ENCODE measurements at places on chromosomes 3 and 15.

- no peak for DNase-seq
Observed at GRCh38 chr3:64885055-64885454, 197.3 kb upstream of the ADAMTS9 start.

- no peak for DNase-seq
Observed at GRCh38 chr15:83285284-83285978, 967 bp upstream of the BNC1 start.

- DNase-seq, result no peak
Observed at GRCh38 chr15:81751816-81752545, 293.8 kb downstream of the MEX3B start.

DNA sequence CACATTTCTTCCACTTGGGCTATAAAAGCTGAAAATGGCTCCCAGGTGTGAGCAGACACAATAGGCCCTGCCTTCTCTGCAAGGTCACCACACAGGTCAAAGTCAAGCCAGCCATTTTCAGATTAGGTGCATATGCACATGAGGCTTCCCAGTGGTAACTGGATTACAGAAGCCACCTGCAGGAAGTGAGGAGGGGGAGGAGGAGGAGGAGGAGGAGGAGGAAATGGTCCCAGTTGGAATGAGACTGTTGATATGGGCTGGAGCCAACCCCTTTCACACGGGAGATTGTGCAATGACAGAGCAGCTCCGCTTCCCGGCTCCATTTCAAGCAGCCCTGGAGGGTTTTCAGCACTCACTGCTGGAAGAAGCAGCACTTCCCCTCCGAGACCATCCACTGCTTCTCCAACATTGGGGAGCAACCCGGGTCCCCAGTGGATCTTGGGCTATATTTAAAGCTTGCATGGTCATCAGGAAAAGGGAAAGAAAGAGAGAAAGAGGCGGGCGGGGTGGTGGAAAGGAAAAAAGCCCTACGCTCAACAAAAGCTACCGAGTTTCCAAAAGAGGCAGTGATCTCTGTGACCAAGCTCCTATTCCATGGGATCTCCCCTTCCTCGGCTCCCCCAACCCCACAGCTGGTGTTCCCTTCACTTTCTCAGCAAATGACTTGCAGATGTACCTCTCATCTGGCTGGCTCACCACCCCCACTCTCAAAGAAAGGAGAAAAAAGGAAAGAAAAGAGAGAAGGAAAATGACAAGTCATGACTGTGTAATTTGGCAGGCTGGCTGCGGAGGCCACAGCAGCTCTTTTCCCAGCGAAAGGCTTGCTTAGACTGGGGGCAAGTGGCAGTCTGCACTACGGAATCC is 58.3 kb downstream of the LRIG1 start:
- DNase-seq, result peak; percentile 19

- no peak for DNase-seq
Observed at GRCh38 chr15:71732636-71733035, 77.7 kb upstream of the NR2E3 start.

GRCh38 chr3:52983336-52983807 is 62.5 kb downstream of the SFMBT1 start:
- no peak for DNase-seq

- no peak for DNase-seq
Observed at GRCh38 chr15:38257676-38258075, 5.0 kb downstream of the SPRED1 start.

GRCh38 chr3:171970301-171970788 is 69.0 kb upstream of the FNDC3B start:
- DNase-seq, result no peak

DNA sequence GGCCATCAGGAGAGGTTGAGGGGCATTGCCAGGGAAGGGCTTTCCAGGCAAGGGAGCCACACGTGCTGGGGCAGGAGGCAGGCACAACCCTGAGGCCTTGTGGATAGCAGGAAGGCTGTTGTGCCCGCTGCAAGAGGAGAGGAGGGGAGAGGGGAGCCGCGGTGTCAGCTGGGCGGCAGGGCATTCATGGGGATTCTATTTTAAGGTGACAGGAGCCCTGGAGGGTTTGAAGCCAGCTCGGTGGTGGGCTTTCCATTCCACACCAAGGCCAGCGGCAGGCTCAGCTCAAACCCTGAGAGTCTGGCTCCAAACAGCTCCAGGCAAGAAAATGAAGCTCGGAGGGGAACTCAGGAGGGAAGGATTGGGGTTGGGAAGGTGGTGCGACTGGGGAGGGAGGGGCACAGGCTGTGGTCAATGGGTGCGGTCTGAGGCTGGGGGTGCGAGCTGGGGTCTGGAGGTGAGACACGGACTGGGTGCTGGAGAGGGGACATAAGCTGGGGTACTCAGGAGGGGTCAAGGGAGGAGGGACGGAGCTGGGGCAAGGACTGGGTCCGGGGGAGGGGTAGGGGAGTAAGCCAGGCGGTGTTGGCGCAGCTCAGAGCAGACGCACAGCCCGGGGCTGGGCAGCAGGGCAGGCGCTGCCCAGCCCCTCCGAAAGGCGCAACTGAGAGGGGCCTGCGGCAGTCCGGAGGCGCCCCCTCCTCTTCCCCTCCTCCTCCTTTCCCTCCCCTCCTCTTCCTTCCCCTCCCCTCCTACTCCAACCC is 43.4 kb downstream of the TPRA1 start:
- no peak for DNase-seq

DNA sequence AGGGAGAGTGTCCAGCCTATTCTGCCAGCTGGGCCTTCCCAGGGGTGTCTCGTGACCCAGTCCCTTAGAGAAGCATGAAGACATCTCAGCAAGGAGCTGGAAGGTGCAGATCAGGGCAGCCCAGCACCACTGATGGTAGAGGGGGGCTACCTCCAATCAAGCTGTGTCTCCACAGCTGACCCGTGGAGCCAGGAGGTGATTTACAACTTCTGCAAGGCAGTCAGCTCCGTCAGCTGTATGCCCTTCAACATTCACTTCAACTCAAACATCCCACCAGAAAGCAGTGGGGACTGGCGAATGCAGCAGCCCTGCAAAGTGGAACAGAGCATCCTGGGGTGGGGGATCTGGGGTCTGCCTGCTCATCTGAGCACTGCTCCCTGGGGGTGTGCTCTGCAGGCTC is 32.6 kb upstream of the FRG2C start:
- no peak for DNase-seq

DNA sequence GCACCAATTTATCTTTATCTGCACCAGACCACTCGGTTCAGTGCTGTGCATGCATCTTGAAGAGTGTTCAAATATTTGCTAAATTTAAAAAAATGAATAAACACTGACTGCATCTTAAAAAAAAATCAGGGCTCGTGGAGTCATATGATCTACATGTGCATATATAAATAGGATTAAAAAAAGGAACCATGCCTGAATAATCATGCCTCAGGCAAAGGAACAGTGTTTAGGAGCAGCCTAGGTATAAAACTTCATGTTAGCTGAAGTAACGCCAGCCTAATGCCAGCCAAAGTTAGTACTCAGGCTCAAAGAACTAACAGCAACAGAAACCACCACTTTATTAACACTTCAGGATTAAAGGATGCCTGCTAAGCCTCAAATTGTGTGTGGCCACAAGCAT is 9.5 kb downstream of the ABCC5 start:
- DNase-seq, result no peak

GRCh38 chr15:82875411-82876003 is 66.1 kb downstream of the WHAMM start:
- DNase-seq, result no peak

- no peak for DNase-seq
Observed at GRCh38 chr3:127005864-127006500, 23.1 kb downstream of the PLXNA1 start.

DNA sequence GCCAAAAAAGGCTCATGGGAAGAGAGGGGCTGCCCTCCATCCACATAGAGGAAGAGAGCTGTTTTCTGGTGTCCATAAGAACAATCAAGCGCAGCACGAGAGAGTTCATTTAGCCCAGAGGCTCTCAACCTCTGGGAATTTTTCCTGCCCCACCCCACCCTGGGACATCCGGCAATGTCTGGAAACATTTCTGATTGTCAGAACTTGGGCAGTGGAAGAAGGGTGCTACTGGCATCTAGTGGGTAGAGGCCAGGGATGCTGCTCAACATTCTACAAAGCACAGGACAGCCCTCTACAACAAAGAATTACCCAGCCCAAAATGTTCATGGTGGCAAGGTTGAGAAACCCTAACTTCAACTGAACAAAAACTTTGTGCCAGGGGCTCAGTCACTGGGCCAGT is 92.9 kb downstream of the RAB11A start:
- no peak for DNase-seq

DNA sequence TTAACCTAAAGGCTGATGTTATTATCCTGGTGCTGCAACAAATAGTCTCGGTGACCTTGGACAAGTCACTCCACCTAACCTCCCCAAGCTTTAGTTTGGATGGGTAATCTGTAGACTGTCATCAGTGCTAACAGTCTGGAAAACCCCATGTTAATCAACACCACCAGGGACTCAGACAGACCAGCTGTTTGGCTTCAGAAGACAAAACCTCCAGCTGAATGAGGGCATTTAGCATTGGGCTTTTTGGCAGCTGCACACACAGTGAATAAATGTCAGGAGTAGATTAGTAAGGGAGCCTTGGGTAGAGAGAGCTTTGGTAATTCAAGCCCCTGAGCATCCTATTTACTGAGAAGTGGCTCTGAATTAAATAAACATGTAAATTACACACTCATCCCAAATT is 24.9 kb upstream of the C3orf80 start:
- DNase-seq, result no peak

DNA sequence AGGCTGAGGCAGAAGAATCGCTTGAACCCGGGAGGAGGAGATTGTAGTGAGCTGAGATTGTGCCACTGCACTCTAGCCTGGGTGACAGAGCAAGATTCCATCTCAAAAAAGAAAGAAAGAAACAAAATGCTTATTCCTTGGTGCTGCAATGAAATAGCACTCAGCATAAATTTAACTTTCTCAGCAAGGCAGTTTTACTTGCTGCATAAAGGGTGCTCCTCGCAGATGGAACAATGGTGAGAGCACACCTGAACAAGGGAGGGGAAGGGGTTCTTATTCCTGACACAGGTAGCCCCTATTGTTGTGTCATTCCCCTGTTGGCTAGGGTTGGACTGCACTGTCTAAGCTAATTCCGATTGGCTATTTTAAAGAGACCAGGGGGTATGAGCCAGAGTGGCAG is 17.1 kb downstream of the PAK2 start:
- no peak for DNase-seq

DNA sequence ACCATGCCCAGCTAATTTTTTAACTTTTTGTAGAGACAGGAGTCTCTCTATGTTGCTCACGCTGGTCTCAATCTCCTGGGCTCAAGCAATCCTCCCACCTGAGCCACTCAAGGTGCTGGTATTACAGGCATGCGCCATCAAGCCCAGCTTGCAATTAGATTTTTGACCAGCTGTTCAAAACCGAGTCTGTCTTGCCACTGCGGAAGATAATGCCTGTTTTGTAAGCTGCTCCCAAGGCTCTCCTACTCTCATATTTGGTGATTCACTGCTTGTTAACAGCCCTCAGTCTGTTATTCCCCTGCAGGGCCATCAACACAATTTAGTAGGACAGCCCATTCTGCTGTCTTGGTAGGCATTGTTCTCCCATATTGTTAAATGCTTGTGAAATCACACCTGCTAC is 17.8 kb upstream of the MCCC1 start:
- DNase-seq, result no peak

DNA sequence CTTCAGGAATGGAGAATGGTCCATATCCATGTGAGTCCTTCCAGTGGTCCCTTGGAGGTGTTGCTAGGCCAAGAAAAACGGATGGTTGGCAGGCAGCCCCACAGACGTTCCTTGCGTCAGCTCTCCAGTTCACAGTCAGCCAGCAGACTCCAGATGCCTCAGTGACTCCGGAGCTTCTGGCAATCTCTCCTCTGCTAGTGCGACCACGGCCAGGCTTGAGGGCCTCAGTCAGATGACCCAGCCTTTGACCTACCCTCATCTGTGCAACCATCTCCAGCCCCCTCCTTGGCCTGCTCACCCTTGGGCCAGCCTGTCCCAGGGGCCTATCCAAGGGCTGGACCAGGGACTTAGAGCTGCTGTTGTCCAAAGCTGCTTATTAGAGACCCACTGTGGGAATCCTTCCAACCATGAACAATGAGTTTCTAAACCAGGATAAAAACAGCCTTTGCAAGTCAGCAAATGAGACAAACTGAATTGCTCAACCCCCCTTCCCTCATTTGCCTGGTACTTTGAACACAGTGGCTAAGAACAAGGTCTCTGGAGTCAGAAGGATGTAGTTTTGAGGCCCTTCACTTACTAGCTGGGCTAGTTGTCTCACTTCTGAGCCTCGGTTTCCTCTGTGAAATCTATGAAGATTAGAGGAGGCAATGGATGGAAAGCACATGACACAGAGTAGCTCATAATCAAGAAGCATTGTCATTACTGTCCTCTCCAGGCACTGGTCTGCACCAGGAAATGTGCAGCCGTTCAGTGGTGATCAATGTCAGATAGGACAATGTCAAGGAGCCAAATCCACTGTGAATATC is 44.8 kb downstream of the ANP32A start:
- DNase-seq, result no peak

- DNase-seq, result peak; percentile 67
Observed at GRCh38 chr15:62165104-62165792, at the start of gene C2CD4B. Gene C2CD4B (minus strand): TSS chr15:62165285. CDS start chr15:62164984, 301 bp downstream.

DNA sequence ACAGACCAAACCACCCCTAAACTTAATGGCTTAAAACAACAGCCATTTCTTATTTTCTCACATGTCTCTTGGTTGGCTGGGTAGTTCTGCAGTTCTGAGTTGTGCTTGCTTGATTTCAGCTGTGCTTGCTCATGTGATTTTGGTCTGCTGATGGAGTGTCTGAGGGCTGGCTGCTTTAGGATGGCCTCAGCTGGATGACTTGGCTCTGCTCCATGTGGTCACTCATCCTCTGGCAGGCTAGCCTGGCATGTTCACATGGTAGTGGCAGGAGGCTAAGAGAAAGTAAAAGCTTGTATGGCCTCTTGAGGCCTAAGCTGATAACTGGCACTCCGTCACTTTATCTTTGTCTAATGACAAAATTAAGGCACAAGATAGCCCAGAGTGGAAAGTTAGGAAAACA is 4.1 kb downstream of the SV2B start:
- DNase-seq, result no peak
